CD4-positive, alpha-beta T cell treated with Interleukin-6 at 100 ng/mL for 8 hours (primary cell): ENCODE measurements at places on chromosomes 11 and 22.

DNA sequence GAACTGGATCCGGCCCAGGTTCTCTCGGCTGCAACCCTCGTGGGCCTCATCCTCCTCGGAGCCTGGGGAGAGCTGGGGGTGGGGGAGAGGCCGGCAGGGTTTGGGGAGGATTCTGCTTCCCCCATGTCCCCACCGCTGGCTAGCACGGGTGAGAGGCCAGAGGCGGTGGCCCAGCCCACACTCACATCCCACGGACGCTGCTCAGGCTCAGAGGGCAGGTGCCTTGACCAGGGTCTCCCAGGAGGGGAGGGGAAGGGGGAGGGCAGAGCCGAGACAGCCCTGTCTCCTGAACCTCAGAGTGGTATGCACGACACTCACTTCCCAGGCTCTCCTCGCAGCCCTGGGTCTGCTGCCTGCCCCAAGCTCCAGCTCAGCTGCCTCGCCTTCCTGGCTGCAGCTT lies 19.6 kb downstream of the LRRC10B start:
- no peak for DNase-seq

DNA sequence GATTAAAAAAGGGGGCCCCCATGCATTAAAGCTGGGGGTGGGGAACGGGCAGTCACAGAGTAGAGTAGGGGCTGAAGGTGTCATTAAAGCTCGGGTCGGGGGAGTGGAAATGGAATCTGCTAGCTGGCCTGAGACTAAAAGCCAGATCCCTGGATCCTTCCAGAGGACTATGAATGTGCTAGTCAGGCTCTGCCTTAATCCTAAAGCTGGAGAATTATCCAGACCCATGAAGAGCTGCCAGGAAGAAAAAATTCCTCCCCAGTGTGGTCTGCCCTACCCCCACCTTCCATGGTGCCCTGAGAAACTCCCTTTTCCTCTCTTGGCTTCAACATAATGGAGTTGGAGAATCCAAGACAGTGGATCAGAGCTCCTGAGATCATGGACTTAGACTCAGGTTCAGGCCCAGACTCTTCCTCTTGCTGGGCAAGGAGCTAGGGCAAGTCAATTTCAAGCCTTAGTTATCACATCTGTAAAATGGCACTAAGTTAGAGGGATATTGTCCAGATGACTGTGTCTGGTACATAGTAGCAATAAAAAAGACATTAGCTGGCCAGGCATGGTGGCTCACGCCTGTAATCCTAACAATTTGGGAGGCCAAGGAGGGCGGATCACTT lies 24.0 kb upstream of the SMTN start:
- no peak for DNase-seq

- no peak for DNase-seq
These were observed 13.0 kb upstream of the FLI1 start for GRCh38 chr11:128680906-128681305.

DNA sequence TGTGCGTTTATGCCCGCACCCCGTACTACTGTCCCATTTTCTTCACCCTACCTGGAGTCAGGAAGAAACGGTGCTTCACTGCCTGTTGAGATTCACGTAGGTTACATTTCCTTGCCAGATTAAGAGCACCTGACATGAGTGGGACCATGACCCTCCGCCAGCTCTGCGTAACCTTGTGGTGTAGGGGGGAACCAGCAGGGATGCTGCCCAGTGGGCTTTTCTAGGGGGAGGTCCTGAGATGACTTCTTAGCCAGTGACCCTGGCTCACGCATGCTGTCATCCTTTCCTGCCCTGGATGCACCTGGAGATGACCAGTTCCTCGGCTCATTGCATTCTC lies 967 bp upstream of the ARVCF start:
- DNase-seq: no peak

DNA sequence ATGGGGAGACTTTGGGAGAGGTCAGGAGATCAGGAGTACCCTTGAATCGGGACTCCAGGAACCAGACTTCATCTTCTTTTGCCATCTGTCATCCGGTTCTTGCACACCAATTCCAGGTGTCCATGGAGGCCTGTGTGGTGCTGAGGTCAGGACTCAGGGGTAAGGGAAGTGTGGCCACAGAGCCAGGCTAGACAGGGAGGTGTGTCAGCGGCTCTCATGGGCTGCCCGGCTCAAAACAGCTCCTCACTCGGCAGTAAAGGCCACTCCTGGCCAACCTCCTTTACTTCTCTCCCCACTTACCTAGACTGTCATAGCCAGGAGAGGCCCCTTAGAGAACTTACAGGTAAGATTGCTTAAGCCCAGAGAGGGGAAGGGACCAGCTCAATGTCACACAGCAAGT lies 75.7 kb upstream of the NECTIN1 start:
- DNase-seq: no peak

DNA sequence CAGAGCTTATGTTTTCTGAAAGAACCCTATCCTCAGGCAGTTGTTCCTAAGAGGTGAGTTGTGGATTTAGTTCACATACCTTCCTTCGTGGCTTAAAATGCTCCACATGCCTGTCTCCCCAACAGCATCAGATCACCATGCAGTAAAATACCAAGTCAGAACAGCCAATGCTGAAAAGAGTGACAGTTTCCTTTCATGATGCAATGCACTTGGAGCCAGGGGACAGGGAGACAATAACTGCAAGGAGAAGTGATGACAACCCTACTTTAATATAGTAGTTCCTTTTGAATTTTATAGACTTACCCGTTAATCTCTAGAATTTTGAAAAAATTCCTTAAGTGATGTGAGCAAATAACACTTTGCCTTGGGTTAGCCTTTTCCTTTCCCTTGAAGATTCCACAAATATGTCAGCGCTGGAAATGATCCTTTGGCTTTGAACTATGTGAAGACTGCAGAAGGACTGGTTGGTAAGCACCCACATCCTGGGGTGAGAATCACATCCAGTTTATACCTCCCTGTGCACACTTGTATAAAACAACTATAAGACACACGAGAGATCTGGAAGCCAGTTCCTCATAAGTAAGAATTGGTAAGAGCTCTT lies 71.2 kb downstream of the PIWIL4 start:
- DNase-seq: no peak

- DNase-seq: no peak
These were observed 10.7 kb downstream of the MCM5 start for GRCh38 chr22:35410663-35411034.

GRCh38 chr11:75269367-75269660 lies 28.7 kb downstream of the TPBGL start:
- DNase-seq: no peak

DNA sequence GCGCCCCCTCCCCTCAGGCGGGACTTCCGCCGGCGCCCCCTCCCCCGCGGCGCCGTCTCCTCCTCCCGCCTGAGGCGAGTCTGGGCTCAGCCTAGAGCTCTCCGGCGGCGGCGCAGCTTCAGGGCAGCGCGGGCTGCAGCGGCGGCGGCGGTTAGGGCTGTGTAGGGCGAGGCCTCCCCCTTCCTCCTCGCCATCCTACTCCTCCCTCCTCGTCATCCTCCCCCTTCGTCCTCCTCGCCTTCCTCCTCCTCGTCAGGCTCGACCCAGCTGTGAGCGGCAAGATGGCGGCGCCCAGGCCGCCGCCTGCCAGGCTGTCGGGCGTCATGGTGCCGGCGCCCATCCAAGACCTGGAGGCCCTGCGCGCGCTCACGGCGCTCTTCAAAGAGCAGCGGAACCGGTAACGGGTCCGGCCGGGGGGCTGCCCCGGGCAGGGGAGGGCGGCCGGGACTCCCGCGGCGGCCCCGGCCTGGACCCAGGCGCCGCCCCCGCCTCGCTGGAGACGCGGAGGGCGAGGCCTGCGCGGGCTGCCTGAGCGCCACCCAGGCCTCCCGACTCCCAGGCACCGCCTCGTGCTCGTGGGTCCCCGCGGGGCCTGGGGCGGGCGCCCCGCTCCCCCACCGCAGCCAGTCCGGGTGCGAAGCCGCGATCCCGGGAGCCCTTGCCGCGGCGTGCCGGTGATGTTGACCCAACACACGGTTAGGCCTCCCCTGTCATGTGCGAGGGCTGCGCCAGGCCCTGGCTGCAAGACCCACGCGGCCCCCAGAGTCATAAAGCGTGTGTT lies at the start of gene ATXN10:
Gene ATXN10 (plus strand): TSS at position 52 of the 781 bp plus-strand sequence. CDS start 230 bp downstream, at position 282.
- DNase-seq: peak; percentile 59

DNA sequence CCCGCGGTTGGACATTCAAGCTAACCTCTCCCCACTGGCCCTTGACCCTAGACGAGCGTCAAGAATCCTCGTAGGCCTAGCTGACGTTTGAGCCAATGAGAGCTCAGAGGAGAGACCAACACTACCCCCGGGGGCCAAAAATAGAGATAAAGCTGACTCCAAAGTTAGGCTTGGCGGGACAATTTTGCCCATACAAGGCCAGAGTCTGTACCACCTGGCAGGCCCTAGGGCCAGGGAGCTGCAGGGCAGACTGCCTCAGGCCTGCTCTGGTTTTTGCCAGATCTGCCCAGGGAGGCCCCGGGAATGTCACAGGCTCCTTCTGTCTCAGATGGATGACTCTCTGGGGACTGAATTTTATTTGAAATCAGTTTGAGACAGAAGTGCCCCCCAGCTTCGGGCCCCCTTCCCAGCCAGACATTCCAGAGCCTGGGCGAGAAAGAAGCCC lies 40.8 kb upstream of the ACCSL start:
- DNase-seq: no peak

GRCh38 chr11:2778630-2779498 lies 79.1 kb upstream of the KCNQ1OT1 start:
- DNase-seq: no peak

- DNase-seq: no peak
These were observed 93.2 kb downstream of the TBC1D22A start for GRCh38 chr22:46855681-46856080.

DNA sequence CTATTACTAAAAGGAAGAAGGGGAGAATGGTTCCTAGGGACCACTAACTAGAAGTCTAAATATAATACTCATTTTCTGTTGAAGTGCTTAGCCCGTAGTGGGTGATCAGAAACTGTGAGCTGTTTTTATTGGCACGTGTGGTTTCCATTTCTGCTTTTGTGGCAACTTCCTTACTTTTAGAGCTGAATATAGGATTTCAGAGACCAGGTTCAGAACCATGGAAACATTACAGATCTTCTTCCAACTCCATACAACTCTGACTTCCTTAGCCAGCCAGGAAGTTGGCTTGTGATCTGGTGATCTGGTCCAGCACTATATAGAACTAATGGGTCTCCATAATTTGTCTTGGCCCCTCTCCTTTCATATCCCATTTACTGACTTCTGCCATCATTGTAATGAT lies 2.6 kb upstream of the ME3 start:
- DNase-seq: no peak

DNA sequence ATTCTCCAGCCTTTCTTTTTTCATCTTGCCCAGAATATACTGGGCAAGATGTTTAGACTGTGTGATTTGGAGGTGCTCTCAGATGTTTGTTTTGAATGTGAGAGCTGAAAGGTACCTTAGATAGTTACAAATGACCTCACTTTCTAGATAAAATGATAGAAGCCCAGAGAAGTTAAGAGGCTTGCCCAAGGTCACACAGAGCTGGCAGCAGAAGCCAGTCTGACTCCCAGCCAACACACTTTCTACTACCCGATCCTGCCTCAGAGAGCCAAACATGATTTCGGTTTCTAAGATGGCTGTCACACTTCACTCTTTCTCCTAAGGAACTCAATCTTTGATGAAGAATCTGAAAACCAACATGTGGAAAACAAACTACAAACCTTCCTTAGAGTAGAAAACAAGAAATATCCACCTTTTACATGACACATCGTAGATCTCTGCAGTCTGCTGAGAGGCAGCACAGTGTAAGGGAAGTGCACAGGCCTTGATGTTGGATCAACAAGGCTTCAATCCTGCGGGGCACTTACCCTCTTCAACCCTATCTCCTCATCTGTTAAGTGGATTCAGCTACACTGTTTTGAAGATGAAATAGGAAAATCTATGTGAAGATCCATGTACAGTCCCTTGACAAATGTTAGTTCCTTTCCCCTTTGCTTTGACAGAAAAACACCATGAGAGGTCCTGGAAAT lies 58.6 kb downstream of the SYTL2 start:
- peak; percentile 46 for DNase-seq

GRCh38 chr11:35611741-35612140 lies 6.5 kb upstream of the FJX1 start:
- no peak for DNase-seq

- no peak for DNase-seq
These were observed 60.2 kb downstream of the SLN start for GRCh38 chr11:107651672-107652071.

- DNase-seq: no peak
These were observed 2.4 kb upstream of the THRSP start for GRCh38 chr11:78061088-78061920.

- no peak for DNase-seq
These were observed 602 bp upstream of the AQP11 start for GRCh38 chr11:77589181-77589520.

GRCh38 chr11:121154486-121155314 lies 53.7 kb downstream of the TECTA start:
- no peak for DNase-seq

GRCh38 chr11:119149018-119149785 lies at the start of gene ABCG4:
TSS of gene ABCG4 (plus strand) at chr11:119149052. CDS start at chr11:119149966, 914 bp downstream.
- no peak for DNase-seq

DNA sequence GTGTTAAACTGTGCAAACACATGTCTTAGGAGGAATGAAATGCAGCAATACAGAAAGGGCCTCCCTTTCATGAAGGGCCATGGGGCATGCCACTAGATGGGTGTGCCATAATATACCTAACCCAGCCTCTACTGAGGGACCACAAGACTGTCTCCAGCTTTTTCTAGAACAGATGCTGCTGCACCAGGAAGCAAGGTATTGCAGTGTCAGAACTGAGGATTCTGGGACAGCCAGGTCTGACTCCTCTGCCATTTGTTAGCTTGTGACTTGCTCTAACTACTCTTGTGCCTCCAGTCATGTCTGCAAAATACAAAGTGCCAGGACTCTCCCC lies 53.2 kb downstream of the HIRA start:
- no peak for DNase-seq

DNA sequence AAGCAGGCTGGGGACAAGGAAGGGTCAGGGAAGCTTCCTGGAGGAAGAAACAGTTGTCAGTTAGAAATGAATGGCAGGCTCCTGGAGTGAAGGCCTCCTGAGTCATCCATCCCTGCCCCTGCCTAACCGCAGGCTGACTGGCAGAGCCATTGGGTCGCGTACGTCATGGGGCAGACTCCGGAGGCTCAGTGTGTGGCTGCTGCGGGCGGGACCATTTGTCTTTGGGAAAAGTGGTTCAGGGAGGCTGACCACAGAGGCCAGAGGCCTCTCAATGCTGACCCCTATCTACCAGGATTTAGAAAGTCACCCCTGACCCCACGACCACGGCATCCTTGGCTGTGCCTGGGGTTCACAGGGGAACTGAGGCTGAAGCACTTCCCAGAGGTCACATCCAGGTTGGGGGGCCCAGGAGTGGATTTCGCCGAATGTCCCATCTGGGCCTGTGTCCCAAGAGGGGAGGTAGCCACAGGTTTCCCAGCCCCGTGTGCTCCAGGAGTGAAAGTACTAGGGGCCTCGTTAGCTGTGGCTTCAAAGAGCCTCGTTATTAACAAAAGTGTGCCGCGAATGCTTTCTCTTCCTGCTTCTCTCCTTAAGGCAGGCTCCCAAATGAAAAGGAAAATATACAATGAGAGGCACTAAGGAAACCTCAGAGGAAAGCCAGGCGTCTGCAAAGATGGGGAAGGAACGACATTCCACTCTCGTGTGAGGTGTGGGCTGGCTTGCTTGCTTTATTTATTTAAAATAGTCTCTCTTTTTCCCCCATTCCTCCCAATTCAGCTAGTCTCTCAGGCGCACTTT lies 58.9 kb downstream of the FLRT1 start:
- DNase-seq: no peak
